ENCODE measurements at places on chromosomes 1 and 21. TPM values are rescaled to one million over a fixed set of nuclear protein-coding genes. Genes with fewer than 3 reads are reported as not detected.

GUCA2A gene
- not detected for polyA plus RNA-seq

S100A16 gene
- polyA plus RNA-seq = 200 TPM

GRCh38 chr1:192639607-192640368, 3.8 kb downstream of the RGS13 start:
- no peaks in the 10 kb centered on the region for H3K27me3 ChIP-seq
- peaks cover 2% of the 10 kb centered on the region for H3K4me1 ChIP-seq
- no peaks in the 10 kb centered on the region for H3K36me3 ChIP-seq
- DNase-seq = no peak
- no peak overlapping the region for H3K4me3 ChIP-seq
- H3K27ac ChIP-seq = no peak overlapping the region

CFHR4 gene
- not detected for polyA plus RNA-seq

SPATA1 gene
- 0.18 TPM for polyA plus RNA-seq

GRCh38 chr1:159771127-159771895, 9.5 kb upstream of the DUSP23 start:
- no peaks in the 10 kb centered on the region for H3K36me3 ChIP-seq
- no peak overlapping the region for H3K4me3 ChIP-seq
- H3K4me1 ChIP-seq = no peaks in the 10 kb centered on the region
- DNase-seq = no peak
- no peak overlapping the region for H3K27ac ChIP-seq
